ENCODE measurements at places on chromosomes 6 and 20. TPM values are rescaled to one million over a fixed set of nuclear protein-coding genes. Genes with fewer than 3 reads are reported as not detected.

PAX1 gene
- not detected for total RNA-seq

IL17F gene
- 9.1 TPM for total RNA-seq

VGLL2 gene
- total RNA-seq, result not detected

SLC32A1 gene
- not detected for total RNA-seq

SLC52A3 gene
- total RNA-seq, result not detected

LY6G5B gene
- 26.0 TPM for total RNA-seq

CDH26 gene
- 0.40 TPM for total RNA-seq

DIDO1 gene
- total RNA-seq, result 78.3 TPM

SRSF3 gene
- 441 TPM for total RNA-seq

MAN1A1 gene
- total RNA-seq, result 10.5 TPM

CYP21A2 gene
- 0.12 TPM for total RNA-seq

FNDC11 gene
- 0.15 TPM for total RNA-seq

TMEM244 gene
- not detected for total RNA-seq

CYP39A1 gene
- not detected for total RNA-seq

PLA2G7 gene
- total RNA-seq, result not detected

- DNase-seq, result peak; percentile 46
Observed at GRCh38 chr6:2793534-2794151, 28.4 kb downstream of the WRNIP1 start.

DNA sequence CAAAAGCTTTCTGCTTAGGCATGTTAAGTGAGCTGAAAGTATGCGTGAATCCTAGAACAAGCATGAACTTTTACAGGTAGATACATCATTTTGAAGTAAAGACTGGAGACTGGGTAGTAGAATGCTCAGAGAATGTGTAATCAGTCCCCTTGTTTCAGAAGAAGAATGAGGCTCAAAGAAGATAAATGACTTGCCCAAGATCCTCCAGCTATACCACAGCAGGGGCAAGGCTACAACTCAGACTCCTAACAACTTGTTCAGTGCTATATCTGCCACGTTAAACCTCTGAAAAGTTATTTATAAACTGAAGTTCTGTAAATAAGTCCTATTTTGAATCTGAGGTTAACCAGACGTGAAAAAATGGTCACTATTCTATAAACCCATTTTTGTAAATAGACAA is 2.9 kb downstream of the RIPOR2 start:
- no peak for DNase-seq

GRCh38 chr6:137490006-137490905 is 3.9 kb downstream of the OLIG3 start:
- DNase-seq, result no peak

DNA sequence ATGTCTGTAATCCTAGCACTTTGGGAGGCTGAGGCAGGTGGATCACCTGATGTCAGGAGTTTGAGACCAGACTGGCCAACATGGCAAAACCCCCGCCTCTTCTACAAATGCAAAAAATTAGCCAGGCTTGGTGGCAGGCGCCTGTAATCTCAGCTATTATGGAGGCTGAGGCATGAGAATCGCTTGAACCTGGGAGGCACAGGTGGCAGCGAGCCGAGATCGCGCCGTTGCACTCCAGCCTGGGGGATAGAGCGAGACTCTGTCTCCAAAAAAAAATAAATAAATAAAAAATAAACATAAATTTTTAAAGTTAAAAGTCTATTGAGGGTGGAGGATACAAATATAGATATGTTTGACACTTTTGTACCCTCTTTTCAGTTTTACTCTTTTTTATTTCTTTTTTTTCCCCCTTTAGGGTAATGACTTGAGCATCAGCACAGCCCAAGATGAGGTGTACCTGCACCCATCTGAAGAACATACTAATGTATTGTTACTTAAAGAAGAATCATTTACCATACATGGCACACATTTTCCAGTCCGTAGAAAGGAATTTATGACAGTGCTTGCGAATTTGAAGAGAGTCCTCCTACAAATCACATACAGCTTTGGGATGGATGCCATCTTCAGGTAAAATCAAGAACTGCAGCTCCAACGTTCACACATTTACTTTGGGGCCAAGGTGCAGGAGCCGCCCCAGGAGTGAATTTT is 368.9 kb downstream of the LAMA2 start:
- DNase-seq, result peak; percentile 55

GRCh38 chr6:140661691-140662090 is 1287.2 kb upstream of the CITED2 start:
- no peak for DNase-seq

GRCh38 chr20:8981482-8981881 is 87.4 kb upstream of the PLCB4 start:
- DNase-seq, result no peak

- no peak for DNase-seq
Observed at GRCh38 chr20:58829531-58829941, 21.2 kb downstream of the GNAS-AS1 start.

GRCh38 chr20:58778760-58779159 is 71.9 kb downstream of the GNAS-AS1 start:
- no peak for DNase-seq

DNA sequence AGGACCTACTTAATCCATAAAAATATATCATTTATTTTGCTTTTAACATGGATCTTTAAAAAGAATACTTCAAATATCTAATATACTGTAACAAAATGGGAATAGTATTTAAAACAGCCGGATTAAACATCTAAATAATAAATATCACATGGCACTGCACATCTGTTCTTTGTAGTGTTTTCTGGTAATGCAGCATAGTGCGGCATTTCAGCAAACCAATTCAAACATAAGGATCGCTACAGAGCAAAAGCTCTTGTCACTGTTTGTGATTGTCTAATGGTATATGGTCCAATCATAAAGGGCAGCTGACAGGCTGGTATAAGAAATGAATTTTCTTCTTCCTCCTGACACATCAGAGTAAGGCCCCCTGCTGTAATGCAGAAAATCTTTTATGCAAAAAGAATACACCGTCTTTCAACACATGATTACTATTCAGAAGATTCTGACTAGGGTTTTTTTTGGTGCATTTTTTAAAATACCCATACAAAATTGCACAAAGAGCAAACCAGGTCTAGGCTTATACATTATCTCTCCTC is 40.0 kb upstream of the POU3F2 start:
- no peak for DNase-seq

DNA sequence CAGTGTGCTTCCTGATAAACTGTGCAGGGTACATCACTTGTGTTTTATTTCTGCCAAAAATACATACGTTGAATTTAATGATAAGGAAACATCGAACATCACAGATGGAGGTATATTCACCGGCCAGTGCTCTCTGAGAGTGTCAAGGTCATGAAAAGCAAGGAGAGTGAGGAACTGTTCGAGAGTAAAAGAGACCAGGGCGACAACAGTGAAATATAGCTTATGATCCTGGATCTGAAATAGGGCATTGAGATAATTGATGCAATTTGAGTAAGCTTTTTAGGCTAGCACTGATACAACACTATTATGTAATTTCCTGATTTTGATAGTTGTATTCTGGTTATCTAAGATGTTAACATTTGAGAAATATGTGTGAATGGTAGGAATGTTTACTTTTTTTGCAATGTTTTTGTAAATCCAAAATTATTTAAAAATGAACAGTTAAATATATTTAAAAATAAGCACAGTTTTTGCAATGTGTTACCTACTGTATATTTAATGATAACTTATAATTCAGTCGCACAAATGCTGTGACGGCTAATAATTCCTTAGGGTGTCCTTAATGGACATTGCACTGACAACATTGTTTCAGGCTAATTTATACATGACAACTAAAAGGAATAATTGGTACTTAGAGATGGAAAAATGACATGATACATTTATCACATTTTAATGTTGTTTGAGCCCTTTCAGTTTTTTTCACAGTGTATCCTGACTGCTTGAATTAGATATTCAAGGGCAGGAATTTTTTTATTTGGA is 9.9 kb downstream of the RAB32 start:
- no peak for DNase-seq

- peak; percentile 59 for DNase-seq
Observed at GRCh38 chr6:170279977-170280688, 10.7 kb downstream of the DLL1 start.

GRCh38 chr6:14948586-14949245 is 297.2 kb upstream of the JARID2 start:
- DNase-seq, result no peak

GRCh38 chr6:122647765-122648164 is 37.6 kb downstream of the PKIB start:
- DNase-seq, result no peak

GRCh38 chr6:138419766-138420165 is 15.7 kb downstream of the HEBP2 start:
- no peak for DNase-seq

- DNase-seq, result peak; percentile 49
Observed at GRCh38 chr20:3786126-3786484, 435 bp downstream of the CENPB start.

GRCh38 chr6:17673543-17674254 is 33.0 kb downstream of the NUP153 start:
- no peak for DNase-seq

Data from activated CD4-positive, alpha-beta T cell treated with anti-CD3 and anti-CD28 coated beads, Interleukin-2, amount 10 ng/mL, durations not matched to agents 7 days and 5 days (primary cell).